ENCODE measurements at places on chromosomes 6 and 20. TPM values are rescaled to one million over a fixed set of nuclear protein-coding genes. Genes with fewer than 3 reads are reported as not detected.

GRCh38 chr20:53621482-53622246, 28.0 kb upstream of the ZNF217 start:
- peaks cover 50% of the 10 kb centered on the region for H3K4me1 ChIP-seq
- H3K27me3 ChIP-seq: no peaks in the 10 kb centered on the region
- H3K27ac ChIP-seq: peak overlapping the region; percentile 100
- H3K36me3 ChIP-seq: no peaks in the 10 kb centered on the region

- no peak for DNase-seq
- no peak overlapping the region for H3K27ac ChIP-seq
- no peaks in the 10 kb centered on the region for H3K4me1 ChIP-seq
- no peaks in the 10 kb centered on the region for H3K36me3 ChIP-seq
These were observed 113.3 kb downstream of the LINC00237 start for GRCh38 chr20:20992686-20993360.

DNA sequence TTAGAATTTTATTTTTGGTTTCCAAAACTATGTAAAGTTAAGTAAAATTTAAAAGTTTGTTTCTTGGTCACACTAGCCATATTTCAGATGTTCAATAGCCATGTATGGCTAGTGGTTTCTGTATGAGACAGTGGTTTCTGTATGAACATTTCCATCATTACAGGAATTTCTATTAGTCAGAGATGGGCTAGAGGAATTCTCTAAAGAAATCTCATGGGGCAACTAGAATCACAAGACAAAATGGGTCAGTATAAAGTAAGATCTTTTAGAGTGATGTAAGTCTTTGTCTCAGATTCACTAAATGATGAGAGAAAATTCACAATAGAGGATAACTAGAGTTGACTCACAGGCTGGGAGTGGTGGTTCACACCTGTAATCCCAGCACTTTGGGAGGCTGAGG, 149.0 kb downstream of the FUT9 start:
- no peaks in the 10 kb centered on the region for H3K27me3 ChIP-seq
- H3K4me1 ChIP-seq: no peaks in the 10 kb centered on the region
- no peak overlapping the region for H3K4me3 ChIP-seq
- H3K36me3 ChIP-seq: no peaks in the 10 kb centered on the region

GRCh38 chr6:113067612-113068275, 720.6 kb downstream of the RFPL4B start:
- H3K36me3 ChIP-seq: no peaks in the 10 kb centered on the region
- DNase-seq: no peak
- H3K4me1 ChIP-seq: no peaks in the 10 kb centered on the region

The ADGB gene
- total RNA-seq: not detected
